ENCODE measurements at places on chromosomes 3 and 15. TPM values are rescaled to one million over a fixed set of nuclear protein-coding genes. Genes with fewer than 3 reads are reported as not detected.

ILDR1 gene
- 8.3 TPM for total RNA-seq

- H3K27me3 ChIP-seq: no peaks in the 10 kb centered on the region
- H3K4me3 ChIP-seq: no peak overlapping the region
- H3K27ac ChIP-seq: no peak overlapping the region
- no peak for DNase-seq
These were observed 34.9 kb upstream of the NRROS start for GRCh38 chr3:196604548-196604947.

- no peaks in the 10 kb centered on the region for H3K27me3 ChIP-seq
- H3K4me1 ChIP-seq: no peaks in the 10 kb centered on the region
These were observed 31.4 kb downstream of the HPS3 start for GRCh38 chr3:149160754-149161300.

- H3K4me3 ChIP-seq: no peak overlapping the region
- DNase-seq: no peak
- H3K36me3 ChIP-seq: no peaks in the 10 kb centered on the region
These were observed 140.6 kb upstream of the TMCO5A start for GRCh38 chr15:37793851-37794250.

GRCh38 chr15:80615783-80616391 lies 79.2 kb upstream of the ABHD17C start:
- DNase-seq: peak; percentile 79
- H3K36me3 ChIP-seq: no peaks in the 10 kb centered on the region
- peak overlapping the region; percentile 71 for H3K27ac ChIP-seq
- peaks cover 19% of the 10 kb centered on the region for H3K4me1 ChIP-seq

GRCh38 chr15:93196135-93196670 lies 107.2 kb upstream of the RGMA start:
- H3K36me3 ChIP-seq: no peaks in the 10 kb centered on the region
- no peak overlapping the region for H3K4me3 ChIP-seq
- H3K27me3 ChIP-seq: no peaks in the 10 kb centered on the region
- no peaks in the 10 kb centered on the region for H3K4me1 ChIP-seq
- DNase-seq: no peak
- H3K27ac ChIP-seq: no peak overlapping the region

All from lower lobe of right lung (tissue), 2 donors.